ENCODE measurements at places on chromosomes 3 and 15.

- no peak for DNase-seq
Observed at GRCh38 chr3:126469479-126469878, 6.2 kb downstream of the ZXDC start.

DNA sequence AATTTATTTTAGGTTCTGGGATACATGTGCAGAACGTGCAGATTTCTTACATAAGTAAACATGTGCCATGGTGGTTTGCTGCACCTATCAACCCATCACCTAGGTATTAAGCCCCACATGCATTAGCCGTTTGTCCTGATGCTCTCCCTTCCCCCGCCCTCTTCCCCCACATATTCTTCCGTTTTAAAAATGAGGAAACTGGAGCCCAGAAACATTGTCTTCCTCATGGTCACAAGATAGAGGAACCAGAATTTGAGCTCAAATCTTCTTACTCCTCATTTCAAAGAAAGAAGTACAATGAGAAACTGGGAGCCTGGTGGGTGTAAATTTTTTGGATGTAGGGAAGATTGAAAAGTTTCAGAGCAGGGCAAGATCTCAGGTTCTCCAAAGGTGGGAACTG, 56.1 kb upstream of the USP3 start:
- no peak for DNase-seq

DNA sequence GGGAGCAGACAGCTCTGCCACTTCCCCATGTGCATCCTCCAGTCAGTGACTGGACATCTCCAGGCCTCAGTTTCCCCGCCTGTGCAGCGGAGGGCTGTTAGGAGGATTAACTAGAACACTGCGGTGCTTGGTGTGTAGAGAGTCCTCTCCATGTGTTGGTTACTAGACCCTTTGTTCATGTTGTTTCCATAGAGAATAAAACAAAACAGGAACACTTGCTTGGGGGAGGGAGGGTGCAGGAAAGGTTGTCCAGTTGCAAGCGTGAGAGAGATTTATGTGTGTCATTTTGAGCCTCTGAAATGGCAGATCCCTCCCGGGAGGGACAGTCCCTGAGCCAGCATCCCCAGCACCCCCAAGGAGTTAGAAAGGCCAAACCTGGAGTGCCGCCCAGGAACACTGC, 184.0 kb upstream of the LYSMD4 start:
- no peak for DNase-seq

DNA sequence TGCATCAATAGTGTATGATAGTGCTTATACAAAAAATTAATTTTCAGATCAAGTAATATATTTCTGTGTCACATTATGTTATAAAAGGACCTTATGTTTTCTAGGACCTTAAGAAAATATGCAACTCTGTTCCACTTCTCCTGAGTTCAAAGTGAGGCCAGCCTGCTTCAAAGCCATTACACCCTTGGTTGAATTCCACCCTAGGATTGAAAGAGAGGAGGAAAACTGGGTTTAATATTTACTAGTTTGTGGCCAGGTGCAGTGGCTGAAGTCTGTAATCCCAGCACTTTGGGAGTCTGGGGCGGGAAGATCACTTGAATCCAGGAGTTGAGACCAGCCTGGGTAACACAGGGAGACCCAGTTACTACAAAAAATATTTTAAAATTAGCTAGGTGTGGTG, 32.9 kb upstream of the NR1I2 start:
- no peak for DNase-seq

GRCh38 chr3:57402675-57403074, 110.2 kb upstream of the ASB14 start:
- DNase-seq: no peak

- DNase-seq: no peak
Observed at GRCh38 chr15:90262426-90262825, 3.0 kb upstream of the NGRN start.

GRCh38 chr3:73469331-73469730, 155.4 kb downstream of the PDZRN3 start:
- peak; percentile 23 for DNase-seq

GRCh38 chr3:193842029-193842798, 249.2 kb downstream of the OPA1 start:
- DNase-seq: no peak

GRCh38 chr3:335240-335639, 138.7 kb downstream of the CHL1 start:
- no peak for DNase-seq

DNA sequence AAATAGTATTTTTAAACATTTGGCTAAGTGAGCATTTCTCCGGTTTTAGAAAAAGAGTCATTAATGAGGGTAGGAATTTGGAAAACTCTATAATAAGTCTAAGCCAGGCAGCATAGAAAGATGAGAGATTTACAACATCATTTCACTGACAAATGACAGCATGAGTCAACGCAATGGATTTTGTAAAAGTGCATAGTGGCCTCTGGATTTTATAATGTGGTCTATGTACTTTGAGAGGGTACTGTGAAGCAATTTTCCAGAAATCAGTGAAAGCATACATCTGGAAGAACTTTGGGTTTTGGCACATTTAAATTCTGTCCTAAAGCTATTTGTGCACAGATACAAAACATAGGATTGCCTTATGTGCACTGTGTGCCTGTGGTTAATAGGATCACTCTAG, 130.8 kb upstream of the CCNL1 start:
- DNase-seq: peak; percentile 90

DNA sequence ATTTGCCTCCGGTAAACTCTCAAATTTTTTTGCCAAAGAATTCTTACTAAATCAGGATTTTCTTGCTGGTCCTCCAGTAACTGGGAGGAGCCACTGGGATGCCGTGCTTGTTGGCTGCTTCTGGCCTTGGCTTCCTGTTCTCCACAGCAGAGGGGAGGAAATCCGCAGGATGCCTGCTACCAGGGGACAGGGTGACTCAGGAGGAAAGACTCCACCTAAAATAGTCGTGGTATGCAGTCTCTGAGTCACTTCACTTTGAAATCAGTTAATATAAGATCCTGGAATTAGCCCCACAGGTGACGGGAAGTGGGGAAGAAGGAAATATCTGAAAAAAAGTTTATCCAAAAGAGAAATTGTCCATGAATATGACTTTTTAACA, 6.5 kb upstream of the TM4SF18 start:
- DNase-seq: peak; percentile 98

GRCh38 chr15:79826800-79827199, 70.0 kb downstream of the MTHFS start:
- no peak for DNase-seq

DNA sequence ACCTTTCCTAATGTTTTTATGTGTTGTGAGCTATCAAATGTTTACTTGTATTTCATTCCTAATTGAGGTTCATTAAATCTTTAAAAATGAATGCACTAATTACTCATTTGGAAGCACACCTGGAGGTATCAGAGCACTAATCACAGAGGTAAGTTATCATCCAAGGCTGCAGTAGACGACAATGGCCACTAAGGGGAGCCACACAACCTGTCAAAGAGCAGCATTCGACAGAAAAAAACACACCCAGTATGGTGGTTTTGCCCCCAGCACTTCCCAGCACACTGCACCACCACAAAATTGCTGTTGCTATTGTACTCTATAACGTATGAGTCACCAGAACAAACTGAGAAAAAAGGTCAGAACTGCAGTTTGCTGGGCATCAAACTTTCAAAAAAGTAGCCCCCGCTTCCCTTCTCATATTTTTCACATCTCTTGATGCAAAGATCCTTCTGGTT, 205.9 kb upstream of the IGF1R start:
- DNase-seq: peak; percentile 83

- peak; percentile 66 for DNase-seq
Observed at GRCh38 chr15:57861815-57862586, 155.5 kb downstream of the POLR2M start.

GRCh38 chr15:39692356-39693327, 90.0 kb downstream of the FSIP1 start:
- no peak for DNase-seq

- no peak for DNase-seq
Observed at GRCh38 chr3:113161661-113162060, 49.7 kb upstream of the BOC start.

DNA sequence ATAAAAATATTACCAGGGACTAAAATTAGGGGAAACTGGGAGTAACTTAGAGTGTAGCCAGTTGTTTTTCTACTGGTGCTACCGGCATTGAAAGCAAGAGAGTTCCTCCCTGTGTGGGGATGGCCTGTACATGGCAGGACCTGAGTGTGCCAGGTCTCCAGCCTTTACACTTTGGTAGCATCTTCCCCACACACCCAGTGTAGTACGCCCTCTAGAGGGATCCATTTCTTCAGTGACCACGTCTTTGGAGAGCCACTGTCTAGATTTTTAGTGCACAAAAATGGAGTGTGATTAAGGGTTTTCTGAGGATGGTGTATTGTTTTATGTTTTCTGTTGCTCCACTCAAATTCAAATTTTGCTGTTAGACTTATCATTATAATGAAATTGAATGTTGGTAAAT, 507.0 kb upstream of the TPRG1 start:
- peak; percentile 39 for DNase-seq

DNA sequence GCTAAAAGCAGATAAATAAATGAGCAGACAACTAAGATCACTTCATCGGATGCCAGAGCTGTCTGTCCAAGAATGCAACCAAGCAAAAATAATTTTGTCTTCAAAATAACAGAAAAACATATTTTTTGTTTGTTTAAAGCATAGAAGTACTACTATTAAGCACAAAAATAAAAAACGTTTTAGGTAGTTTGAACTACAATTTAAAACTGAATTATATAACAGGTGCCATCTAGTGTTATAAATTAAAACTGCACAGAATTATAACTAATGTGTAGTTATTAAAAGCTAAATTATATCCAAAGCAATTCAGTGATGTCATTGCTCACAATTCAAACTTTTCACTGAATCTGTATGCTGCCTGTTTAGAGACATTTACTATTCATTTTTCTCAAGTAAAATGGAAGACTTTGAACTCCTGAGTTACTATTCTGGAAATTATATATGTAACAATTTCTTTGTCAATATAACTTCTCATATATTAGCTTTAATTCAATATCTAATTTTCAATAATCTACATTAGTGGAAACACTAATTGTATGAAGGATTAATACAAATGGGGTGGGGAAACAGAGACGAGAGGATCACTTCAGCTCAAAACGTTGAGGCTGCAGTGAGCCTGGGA, 29.5 kb downstream of the LINS1 start:
- peak; percentile 45 for DNase-seq
